GM23248 (cell line): ENCODE measurements at places on chromosomes 16 and 17. TPM values are rescaled to one million over a fixed set of nuclear protein-coding genes. Genes with fewer than 3 reads are reported as not detected.

DNA sequence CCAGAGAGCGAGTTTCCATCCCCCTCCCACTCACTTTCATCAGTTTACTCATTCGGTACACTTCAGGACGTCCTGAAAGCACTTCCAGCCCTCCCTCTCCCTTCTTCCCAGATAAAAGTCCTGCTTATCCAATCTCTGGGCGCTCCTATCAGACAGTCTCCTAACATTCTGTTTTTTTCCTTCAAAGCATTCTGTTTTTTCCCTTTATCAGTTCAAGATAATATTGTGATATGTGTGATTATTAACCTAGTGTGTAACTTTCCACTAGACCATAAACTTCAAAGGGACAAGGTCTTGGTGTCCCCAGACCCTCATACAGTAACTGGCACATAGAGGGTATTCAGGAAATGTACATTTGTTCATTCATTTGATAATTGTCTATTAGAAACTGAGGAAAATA, 24.4 kb upstream of the C16orf87 start:
- DNase-seq = no peak

GRCh38 chr17:59754552-59754951, 47.1 kb downstream of the VMP1 start:
- peak; percentile 88 for DNase-seq

GRCh38 chr17:73011016-73011486, 81.4 kb downstream of the SLC39A11 start:
- DNase-seq = no peak

DNA sequence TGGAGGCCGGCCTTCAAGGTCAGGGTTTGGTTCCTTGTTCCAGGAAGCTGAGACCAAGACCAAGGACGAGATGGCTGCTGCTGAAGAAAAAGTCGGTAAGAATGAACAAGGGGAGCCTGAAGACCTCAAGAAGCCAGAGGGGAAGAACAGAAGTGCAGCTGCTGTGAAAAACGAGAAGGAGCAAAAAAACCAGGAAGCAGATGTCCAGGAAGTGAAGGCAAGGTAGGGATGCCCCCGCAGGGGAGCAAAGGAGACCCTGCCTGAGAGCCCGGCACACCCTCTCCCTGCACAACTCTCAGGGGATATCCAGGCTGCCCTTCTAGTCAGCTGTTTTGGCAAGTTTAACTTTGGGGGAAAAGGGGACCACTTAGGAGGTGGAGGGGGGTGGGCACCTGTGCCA, 29.0 kb downstream of the RNF213 start:
- no peak for DNase-seq

DNA sequence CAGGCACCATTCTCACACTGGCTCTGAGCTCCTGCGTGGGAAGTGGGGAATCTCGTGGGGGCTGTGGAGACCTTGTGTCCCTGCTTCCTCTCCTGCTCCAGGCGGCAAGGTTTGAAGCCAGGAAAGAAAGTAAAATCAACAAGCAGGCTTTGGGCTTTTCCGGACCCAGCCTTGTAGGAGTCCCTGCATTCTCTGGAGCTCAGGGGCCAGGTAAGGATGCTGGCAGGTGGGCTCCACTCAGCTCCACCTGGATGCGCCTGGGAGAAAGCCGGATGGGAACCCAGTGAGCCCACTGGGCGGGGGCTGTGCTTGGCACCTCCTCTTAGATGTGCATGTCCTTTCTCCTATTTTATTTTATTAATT, 362.5 kb downstream of the SEC14L1 start:
- no peak for DNase-seq

- DNase-seq = no peak
These were observed 4.2 kb upstream of the KRTAP4-5 start for GRCh38 chr17:41153856-41154255.

Gene ZMYND15
- 0.32 and 0.89 TPM in 2 replicates for total RNA-seq

DNA sequence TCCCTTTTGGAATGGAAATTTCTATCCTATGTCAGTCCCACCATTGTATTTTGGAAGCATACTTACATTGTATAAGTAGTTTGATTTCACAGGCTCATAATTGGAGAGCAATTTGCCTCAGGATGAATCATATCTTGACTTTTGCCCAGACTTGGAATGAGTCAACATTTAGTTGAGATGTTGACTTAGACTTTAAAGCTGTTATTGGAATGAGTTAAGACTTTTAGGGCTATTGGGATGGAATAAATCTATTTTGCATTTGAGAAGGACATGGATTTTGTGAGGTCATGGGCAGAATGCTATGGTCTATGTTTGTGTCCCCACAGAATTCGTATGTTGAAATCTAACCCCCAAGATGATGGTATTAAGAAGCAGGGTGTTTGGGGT, 12.2 kb upstream of the ZNF594 start:
- DNase-seq = peak; percentile 83

Gene IL17C
- not detected in 2 replicates for total RNA-seq

DNA sequence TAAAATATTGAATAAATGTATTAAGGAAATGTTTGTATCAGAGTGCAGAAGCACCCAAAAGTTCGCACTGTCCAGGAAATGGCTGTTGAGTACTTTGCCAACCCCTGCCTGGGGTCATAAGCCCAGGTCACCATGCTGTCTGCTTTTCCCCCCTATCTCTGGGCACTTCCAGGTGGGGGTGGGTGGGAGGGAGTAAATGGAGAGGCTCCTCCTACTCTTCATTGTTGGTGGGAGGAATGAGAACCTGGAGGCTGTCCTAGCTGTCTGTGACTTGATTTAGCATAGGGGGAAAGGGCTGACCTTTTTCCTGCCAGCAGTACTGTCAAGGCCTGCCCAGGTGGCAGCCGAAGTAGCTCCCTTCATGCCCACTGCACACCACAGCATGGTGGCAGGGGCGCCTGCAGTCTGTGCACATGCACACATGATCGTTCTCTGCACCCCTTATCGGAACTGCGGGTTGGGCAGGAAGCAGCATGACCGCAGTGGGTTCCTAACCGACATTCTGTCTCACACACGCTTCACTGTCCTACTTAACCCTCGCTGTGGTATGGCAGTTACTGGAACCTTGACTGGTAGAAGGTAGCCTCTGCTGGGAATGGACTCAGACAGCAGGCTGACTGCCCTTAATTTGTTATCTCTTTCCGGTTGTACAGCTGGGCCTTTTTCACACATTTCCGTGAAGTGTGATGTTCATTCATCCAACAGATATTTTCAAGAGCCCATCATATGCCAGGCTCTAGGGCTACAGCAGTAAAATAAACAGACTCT, 41.5 kb downstream of the LDHD start:
- no peak for DNase-seq

Gene ZNF469
- total RNA-seq = 2.3 and 2.6 TPM in 2 replicates
